ENCODE measurements at places on chromosomes 3 and 15. TPM values are rescaled to one million over a fixed set of nuclear protein-coding genes. Genes with fewer than 3 reads are reported as not detected.

DNA sequence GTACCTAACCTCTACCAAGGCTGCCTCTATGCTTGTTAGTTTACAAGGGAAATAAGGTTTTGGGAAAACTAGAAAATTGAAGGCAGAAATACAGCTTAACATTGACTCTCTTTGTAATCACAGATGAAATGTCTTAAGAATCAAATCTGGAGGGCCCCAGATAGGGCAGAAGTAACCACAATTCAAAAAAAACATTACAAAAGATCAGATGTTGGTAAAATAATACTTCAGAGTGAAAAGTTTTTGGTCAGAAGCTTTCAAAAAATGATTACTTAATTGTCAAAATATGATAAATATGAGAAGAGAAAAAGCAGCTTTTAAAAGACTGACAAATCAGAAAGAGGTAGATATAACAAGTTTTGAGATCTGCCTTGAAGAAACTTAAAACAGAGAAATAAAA lies 425.1 kb upstream of the NECTIN3 start:
- no peak for DNase-seq

DNA sequence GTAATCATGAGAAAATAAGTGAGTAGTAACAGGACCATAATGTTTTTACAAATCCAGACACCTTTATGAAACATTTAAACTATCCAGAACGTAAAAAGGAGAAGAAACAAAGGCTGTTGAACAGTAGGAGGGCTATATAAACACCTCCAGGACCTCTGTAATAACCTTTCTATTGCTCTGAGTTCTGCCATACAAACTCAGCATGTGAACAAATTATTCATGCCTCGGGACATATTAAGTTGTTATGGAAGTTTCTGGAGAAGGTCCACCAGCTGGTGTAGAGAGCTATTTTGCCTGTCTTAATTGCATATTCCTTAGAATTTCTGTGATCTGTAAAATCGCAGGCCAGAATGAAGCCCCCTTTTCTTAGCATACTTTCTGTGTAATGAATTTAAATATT lies 256.3 kb downstream of the UBE2E2 start:
- DNase-seq, result no peak

- no peak for DNase-seq
These were observed 216.8 kb downstream of the NR1D2 start for GRCh38 chr3:24161841-24162240.

DNA sequence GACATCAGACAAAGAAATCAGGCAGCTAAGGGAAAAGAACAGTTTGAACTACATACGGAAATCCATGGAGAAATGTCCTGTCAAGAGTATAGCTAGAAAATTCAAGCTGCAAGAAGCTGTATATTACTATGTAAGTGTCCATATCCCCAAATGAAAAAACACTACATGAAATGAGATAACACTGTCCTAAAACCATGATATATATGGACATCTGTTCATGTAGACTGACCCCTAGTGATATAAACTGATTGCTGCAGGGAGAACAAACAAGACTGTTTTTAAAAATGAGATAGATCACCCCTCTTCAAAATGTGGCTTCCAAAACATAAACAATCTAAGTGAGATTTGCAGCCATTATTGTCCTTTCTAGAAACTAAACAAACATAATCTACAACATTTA lies 985.6 kb downstream of the EPHA3 start:
- no peak for DNase-seq

GRCh38 chr3:126508564-126508964 lies 9.0 kb downstream of the UROC1 start:
- DNase-seq, result no peak

DNA sequence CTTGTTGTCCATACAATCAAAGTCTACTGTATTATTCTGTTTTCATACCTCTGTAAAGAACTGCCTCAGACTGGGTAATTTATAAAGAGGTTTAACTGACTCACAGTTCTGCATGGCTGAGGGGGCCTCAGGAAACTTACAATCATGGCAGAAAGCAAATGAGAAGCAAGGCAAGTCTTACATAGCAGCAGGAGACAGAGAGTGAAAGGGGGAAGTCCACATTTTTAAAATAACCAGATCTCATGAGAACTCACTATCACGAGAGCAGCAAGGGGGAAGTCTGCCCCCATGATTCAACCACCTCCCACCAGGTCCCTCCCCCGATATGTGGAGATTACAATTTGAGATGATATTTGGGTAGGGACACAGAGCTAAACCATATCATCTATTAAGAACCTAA lies 724.6 kb upstream of the CBLB start:
- no peak for DNase-seq

DNA sequence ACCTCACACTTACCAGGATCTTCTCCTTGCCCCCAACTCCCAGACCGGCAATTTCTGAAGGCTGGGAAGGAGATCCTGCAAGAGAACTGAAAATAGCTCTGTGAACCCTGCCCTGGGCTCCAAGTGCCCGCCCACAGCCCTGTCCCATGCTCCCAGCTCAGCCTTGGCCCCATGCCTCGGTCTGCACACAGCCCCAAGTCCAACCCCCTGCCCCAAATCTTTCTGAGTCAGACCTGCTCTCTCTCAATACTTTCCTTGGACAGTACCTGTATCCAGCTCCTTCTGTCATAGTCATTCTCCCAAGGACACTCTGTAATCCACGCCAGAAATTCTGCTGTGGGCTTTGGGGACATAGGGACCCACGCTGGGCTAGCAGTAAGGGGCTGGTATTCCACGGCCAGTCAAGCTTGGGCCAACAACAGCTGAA lies 6.3 kb upstream of the SMAD3 start:
- no peak for DNase-seq

- DNase-seq, result no peak
These were observed 7.1 kb downstream of the ATP2C1 start for GRCh38 chr3:130900959-130901358.

Gene C3orf38
- 30.6 TPM for polyA plus RNA-seq

- no peak for DNase-seq
These were observed 6.2 kb downstream of the TMEM40 start for GRCh38 chr3:12752809-12753208.

GRCh38 chr3:137300703-137301102 lies 342.9 kb downstream of the IL20RB start:
- DNase-seq, result no peak

GRCh38 chr15:55770261-55770660 lies 27.3 kb upstream of the PRTG start:
- no peak for DNase-seq

DNA sequence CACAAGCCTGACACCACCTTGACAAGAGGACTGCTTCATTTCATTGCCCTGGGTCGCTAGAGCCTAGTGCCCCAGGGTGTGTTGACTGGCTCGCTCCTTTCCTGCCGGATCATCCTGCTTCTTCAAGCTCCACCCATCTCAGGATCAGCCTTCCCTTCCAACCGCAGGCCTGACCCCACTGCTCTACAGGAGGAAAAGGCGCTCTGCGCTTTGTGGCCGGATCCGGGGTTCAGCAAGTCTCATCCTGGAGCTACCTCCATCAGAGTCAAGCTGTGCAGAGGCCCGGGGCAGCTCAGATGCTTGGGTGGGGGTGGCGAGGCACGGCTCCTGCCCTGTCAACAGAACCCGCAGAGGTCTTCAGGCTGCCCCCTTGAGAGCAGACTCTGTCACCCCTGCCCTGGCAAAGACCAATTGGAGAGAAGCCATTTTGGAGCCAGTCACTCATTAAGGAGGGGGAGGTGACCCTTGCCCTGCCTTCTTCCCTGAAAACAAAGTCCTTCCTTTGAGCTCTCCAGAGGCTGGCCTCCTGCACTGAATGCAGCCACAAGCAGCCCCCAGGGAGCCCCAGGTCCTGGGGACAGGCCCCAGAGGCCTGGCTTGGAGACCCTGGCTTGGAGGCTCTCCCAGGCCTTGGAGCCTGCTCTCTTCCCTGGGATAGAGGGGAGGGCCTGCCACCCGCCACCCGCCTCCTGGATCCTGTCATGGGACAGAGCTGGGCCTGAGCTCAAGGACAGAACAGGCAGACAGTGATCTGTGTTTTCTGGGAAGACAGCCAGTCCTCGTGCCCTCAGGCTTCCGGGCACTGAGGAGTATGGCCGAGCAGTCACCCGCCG lies 80.3 kb downstream of the CPN2 start:
- DNase-seq, result no peak

Gene LTK
- polyA plus RNA-seq, result 2.4 TPM

Gene STX19
- 0.29 TPM for polyA plus RNA-seq

Gene ZCWPW2
- 2.2 TPM for polyA plus RNA-seq

Data from right renal pelvis (tissue), 4 donors.